ENCODE measurements at places on chromosomes 2 and 18.

DNA sequence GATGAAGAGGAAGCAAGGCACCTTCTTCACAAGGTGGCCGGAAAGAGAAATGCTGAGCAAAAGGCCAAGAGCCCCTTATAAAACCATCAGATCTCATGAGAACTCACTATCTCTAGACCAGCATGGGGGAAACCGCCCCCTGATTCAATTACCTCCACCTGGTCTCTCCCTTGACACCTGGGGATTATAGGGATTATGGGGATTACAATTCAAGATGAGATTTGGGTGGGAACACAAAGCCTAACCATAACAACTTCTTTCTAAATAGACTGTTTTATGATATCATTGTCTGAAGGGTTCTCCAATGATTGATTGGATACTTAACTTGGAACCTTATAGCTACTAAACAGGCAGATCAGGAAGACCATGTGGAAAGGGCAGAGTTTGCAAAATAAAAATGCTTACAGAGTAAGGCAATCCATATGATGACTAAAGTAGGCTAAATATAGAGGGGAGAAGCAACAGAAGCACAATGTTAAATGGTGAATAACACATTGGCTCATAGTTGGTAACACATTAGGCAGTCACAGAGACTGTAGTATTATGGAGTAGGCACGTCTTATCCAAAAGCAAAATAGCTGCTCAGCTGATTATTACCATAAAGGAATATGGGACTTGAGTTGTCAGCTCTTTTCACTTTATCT is 179.0 kb downstream of the BARD1 start:
- DNase-seq, result no peak

DNA sequence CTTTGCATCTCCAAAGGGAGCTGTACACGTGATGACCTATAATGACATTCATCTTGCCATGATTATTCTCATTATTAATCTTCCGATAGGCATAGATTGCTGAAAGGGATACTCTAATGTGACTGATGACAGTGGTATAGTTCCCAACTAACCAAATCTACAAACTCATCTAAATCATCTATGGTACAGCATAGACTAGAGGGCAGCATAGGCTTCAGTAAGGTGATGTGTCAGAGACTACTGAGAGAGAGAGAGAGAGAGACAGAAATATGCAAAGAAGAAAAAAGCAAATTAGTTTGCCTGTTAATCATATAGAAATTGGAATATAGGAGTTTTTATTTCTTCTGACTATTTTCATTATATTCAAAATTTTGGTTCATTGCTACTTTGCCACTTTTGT is 89.3 kb downstream of the CSRNP3 start:
- no peak for DNase-seq

DNA sequence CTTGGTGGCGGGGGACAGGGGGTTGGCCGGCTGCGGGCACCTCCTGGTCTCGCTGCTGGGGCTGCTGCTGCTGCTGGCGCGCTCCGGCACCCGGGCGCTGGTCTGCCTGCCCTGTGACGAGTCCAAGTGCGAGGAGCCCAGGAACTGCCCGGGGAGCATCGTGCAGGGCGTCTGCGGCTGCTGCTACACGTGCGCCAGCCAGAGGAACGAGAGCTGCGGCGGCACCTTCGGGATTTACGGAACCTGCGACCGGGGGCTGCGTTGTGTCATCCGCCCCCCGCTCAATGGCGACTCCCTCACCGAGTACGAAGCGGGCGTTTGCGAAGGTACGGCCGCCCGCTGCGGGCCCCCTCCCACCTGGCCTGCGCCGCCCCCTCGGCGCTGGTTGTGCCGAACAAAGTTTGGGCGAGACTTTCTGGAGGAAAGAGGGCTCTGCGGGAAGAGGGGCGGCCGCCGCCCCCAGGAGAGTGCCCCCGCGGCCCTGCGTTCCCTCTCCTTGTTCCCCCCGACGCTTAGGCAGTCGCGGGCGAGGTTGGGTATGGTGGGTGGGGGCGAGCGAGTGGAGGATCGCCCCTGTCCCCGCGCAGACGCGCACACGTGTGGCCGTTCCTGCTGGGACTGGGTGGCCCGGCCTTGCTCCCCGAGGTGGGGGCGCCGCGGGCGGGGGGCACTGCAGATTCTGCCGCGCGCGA is 866 bp downstream of the CRIM1 start:
- DNase-seq, result no peak

GRCh38 chr18:34990597-34990996 is 50.6 kb upstream of the MAPRE2 start:
- DNase-seq, result no peak

DNA sequence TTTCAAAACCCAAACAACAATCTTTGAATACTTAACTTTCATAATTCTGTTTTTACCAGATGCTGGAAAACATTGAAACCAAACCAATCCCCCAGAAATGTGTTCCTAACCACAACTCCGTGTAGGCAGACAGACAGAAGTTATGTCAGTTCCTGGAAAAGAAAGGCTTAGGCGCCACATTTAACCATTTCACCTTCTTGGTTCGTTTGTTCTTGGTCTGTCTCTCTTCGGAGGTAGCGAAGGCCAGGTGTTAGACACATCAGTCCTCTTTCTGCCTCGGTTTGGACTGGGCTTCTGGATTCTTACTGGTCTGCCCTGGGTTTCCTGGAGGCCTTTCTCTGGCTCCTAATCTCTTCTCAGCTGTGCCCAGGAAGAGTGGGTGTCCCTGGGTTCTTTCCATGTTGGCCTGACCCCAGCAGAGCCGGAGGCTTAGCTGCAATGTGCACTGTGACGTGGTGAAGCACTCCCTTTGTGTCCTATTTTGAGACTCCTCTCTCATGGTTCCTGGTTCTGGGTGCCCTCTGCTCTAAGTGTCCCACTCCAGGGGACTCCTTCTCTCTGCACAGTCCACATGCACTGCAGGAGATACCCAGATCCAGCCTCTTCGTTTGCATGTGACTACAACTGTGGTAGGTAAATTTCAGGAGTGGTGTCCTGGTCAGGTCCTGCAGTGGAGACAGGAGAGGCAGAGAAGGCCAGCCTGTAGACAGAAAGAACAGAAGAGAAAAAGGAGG is 23.1 kb upstream of the RAB31 start:
- DNase-seq, result no peak

DNA sequence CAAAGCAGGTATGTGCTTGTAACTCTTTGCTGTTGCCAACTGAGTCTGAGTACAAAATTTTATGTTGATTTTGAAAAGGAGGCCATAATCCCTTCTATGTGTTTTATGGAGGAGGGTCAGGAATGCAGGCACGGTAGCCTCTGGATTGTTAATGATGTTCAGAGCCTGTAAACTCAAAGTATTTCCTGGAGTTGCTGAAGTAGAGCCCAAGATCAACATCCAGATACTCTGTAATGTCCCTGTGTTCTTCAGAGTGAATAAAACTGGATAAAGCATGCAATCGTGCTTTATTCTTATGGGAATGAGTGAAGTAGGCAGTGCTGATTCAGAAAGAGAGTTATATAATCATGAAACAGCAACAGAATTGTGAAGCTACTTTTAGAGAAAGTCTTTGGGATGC is 61.8 kb upstream of the CHRNA1 start:
- DNase-seq, result no peak

DNA sequence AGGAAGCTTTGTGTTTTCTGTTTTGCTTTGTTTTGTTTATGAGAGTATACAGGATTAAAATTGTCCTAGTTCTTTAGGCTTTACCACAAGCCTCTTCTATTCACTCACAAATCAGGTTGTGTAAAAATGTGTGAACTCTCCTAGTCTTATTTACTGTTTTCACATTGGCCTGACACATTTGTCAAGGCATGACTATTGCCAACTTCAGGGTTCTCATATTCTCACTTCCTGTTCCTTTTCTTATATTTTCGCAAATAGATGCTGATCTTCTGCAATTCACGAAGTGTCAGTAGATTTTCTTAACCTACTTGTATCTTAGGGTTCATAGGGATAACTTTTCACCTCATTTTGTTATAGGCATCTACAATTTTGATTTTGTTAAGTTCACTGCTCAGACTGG is 67.1 kb downstream of the CCDC102B start:
- DNase-seq, result no peak

GRCh38 chr2:216133397-216133796 is 24.2 kb downstream of the XRCC5 start:
- no peak for DNase-seq

- DNase-seq, result no peak
Measured at GRCh38 chr2:135532581-135532980, 1.3 kb downstream of the R3HDM1 start.

GRCh38 chr18:13580991-13581390 is 145.4 kb downstream of the FAM210A start:
- DNase-seq, result no peak

DNA sequence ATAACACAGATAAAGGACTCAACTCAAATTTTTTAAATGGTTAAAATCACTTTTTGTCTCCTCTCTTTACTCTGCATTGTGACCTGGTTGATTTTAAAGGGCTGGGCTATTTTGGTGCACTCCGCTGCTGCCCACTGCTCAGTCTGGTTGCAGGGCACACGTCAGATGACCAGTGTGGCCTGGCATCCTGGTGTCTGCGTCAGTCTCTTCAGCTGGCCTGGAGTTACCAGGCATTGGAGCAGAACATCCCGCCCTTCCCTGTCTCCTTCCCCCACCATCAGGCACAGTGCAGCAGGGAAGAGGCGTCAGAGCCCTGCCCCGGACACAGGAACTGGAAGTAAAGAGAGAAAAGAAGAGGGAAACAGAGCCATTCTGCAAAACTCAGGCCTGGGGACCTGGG is 8.9 kb downstream of the C1QL2 start:
- no peak for DNase-seq

DNA sequence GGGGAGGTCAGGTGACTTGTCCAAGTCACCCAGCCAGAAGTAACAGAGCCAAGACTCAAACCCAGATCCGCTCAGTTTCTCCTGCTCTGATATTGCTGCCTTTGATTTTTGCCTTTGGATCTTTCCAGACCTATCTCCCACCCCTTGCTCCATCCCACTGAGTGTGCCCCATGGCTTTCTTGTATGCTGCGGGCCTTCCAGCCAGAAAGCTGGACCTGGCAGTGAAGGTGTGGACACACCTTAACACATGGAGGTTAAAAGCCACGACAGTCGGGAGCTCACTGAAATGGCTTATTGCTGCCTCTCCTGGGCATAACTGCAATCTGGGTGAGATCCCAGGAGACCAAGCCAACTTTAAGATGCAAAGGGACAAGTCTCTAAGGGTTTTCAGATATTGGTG is 86.7 kb downstream of the LONRF2 start:
- no peak for DNase-seq

DNA sequence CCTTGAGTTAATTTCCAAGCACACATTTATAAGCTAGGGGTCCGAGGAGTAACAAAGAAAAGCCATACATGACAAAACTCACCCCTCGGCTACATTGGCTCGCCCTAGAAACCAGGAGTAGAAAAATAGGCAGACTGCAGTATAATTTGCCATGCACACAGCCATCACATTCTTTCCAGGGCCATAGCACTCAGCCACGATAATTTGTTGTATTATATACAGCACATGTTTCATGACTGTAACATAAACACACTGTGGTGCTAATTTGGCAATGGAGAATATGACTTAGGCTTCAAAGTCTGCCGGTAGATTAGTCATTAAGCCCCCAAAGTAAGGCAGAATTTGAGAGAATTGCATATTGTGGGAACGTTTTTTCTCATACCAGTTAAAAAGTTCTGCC is 254.9 kb downstream of the ZNF521 start:
- DNase-seq, result no peak

- no peak for DNase-seq
Measured at GRCh38 chr2:212977152-212977551, 174.3 kb downstream of the IKZF2 start.

DNA sequence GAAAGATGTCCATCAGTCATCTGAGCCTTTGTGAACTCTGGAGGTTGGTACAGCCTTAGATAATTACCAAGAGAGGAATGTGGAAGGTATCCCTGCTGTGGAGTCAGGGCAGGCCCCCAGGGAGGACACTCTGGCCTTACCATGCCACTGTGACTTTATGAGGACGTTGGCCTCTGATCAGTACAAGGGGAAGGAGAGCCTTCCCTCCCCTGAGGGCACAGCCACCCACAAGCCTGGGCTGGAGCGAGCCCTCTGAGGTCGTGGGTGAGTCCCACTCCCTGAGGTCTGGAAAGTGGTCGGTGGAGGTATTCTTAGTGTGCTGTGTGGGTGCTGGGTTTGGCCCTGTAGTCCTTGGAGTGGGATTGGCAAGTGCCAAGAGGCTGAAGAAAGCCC is 91.6 kb downstream of the STPG4 start:
- no peak for DNase-seq

DNA sequence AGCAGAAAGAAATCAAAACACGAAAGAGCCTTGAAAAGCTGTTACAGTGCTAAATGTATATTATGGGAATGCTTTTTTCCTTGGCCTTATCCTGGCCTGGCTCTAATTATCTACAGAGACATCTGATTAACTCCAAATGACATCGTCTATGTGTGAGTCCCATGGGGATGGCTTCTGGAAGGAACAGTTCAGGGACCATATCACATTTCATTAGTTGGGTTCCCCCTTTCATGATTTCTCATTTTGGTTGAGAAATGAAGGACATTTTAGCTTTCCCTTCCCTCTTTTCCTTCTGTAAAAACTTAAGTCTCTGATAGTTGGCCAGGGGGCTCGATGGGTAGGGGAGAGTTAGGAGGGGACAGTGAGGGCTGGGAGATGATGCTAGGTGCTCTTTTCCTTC is 116.7 kb downstream of the PRKCE start:
- DNase-seq, result no peak

GRCh38 chr2:158810731-158811460 is 15.8 kb downstream of the DAPL1 start:
- DNase-seq, result no peak

DNA sequence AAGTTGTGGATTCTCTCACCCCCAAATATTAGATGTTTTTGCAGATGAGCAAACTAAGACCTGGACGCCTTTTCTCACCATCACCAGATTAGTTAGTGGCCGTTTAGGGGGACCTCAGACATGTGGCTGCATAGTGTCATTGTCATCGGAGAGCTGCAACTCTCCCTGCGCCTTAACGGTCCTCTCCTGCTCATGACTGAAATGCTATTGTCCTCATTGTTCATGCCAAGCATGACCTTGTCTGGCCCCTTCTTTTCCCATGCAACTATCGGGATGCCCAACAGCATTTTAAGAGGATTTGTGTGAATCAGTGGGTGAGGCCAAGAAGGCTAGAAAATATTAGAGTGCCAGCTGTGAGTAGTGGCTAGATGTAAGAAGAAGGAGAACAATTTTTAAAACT is 174.2 kb downstream of the SOCS6 start:
- no peak for DNase-seq

- DNase-seq, result no peak
Measured at GRCh38 chr18:37298816-37299215, 266.8 kb downstream of the CELF4 start.

GRCh38 chr2:221529943-221530652 is 42.0 kb downstream of the EPHA4 start:
- DNase-seq, result no peak

GRCh38 chr2:48574353-48575287 is 43.0 kb upstream of the GTF2A1L start:
- DNase-seq, result no peak

DNA sequence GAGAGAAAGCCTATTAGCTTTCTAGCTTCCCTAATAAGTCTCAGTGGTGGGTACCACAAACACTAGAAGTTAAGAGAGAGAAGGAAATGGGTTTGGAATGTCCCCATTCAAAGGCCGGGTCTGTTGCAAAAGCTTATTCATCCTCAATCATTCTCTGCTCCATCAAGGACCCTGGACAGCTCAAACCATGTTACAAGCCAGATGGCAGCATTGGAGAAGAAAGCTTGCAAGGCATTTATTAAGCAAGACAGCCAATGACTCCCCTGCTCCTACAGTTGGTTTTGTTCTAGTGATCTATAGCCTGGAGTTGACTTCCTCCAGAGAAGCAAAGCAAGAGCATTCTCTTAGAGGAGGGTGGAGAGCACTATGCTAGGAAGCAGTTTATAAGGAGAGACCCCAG is 86.9 kb upstream of the LMAN1 start:
- DNase-seq, result no peak

GRCh38 chr2:29080886-29081743 is 6.8 kb upstream of the PCARE start:
- DNase-seq, result no peak

Measured in stimulated activated naive CD8-positive, alpha-beta T cell treated with anti-CD3 and anti-CD28 coated beads, Interleukin-15, amount 100 ng/mL, for 72 hours (primary cell).